ENCODE measurements at places on chromosomes 1 and 21.

DNA sequence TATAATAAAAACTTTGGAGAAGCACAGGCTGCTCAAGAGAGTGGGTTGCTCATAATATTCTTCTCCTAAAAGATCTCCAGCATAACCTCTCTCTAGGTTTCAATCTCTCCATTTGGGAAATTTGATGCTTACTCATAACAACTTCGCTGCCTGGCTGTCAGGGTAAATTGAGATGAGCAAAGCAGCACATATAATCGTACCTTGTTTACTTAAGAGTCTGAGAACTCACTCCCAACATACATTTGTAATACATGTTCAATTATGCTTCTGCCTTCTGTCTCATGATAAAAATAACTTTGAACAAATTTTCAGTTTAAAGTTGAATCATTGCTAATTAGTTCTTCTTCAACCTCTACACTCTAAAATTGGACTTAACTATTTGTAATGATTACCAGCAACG is 68.9 kb downstream of the DUSP10 start:
- no peak for DNase-seq

- DNase-seq = no peak
Measured at GRCh38 chr1:23936481-23937176, 23.0 kb upstream of the PNRC2 start.

DNA sequence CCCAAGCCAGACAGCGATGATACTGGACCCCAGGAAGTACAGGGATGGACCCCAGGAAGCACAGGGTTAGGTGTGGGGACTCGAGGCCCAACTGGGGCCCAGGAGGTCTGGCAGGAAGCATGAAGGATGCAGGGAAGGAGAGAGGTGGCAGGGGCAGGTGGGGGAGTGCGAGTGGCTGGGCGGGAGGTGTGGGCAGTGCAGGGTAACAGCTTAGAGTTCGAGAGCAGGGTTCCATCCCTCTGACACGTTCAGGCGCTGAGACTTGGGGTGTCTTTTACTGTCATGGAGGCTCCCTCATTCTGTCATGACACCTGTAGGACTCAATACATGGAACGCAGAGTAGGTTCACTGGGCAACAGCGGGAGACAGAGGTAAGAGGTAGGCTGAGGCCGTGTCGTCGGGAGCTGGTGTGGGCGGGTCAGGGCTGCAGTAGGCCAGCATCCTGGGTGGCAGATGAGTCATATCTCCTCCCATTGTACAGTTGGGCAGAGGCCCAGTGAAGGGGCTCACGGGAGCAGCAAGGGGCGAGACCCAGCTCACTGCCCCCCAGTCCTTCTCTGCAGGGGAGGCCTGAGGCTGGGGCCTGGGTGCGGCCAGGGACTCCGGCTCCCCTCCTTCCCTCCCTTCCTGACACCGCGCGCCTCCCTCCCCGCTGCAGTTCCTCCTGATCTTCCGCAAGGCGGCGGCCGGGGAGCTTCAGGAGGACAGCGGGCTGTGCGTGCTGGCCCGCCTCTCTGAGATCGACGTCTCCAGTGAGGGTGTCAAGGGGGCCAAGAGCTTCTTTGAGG is 11.6 kb upstream of the CTRC start:
- DNase-seq = no peak

GRCh38 chr1:230408971-230409370 is 17.2 kb downstream of the PGBD5 start:
- DNase-seq = no peak

DNA sequence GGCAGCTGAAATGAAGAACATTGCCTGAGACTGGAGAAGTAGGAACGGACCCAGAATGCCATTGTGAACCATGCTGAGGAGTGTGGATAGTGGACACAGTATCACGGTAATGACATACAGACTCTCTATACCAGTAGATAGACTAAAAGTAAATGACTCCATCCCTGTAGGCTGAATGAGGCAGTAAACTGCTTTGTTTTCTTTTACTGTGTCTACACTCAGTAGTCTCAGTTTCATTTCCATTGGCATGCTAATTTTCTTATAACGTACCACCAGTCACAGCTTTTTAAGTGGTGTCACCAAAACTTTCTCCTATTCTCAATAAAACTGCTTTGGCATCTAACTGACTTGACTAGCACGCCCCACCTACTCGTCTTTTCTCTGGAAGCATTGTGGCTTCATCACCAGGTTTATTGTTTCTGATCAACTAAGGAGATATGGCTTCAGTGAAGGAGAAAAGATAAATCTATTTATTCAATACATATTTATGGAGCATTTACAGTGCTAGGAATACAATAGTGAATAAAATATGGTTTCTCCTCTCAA is 8.4 kb upstream of the ZNF697 start:
- DNase-seq = no peak

GRCh38 chr1:33032126-33032869 is 4.4 kb downstream of the AK2 start:
- DNase-seq = no peak

Data from CD4-positive, alpha-beta T cell treated with Interleukin-10 for 1 hour (primary cell).